ENCODE measurements at places on chromosomes 11 and 22.

GRCh38 chr22:46483353-46483752 lies 54.1 kb downstream of the CELSR1 start:
- no peak for DNase-seq

DNA sequence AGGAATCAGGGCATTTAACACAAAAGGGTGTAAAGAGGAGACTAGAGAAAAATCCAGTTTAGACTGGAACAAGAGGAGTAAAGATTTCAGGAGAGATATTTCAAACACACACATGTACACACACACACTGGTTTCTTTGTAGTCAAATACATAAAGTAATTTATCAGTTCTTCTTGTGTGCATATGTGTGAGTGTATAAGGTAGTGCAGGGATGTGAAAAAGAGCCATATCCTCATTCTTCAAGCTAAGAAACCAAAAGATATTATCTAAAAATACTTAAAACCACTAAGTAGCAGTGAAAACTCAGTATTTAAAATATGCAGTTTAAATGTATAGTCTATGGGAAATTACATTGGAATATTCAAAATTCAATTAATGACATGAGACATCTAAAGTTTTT lies 52.5 kb upstream of the CARD18 start:
- DNase-seq, result no peak

DNA sequence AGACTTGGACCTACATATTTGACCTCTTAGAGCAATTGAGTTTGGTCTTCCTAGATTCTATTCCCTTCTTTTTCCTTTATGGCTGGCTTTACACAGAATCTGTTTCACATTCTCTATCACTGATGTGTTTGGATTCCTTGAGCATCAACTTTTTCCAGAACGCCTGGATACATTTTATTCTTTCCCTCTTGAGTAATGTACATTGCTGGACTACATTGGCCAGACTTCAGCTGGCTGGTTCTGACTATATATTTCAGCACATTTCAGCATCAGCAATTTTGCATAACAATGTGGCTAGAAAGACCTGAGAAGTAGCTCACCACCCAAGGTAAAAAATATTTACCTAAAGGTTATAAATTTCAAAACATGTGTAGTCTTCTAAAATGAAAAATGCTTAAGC lies 2198.2 kb upstream of the RAG2 start:
- no peak for DNase-seq

DNA sequence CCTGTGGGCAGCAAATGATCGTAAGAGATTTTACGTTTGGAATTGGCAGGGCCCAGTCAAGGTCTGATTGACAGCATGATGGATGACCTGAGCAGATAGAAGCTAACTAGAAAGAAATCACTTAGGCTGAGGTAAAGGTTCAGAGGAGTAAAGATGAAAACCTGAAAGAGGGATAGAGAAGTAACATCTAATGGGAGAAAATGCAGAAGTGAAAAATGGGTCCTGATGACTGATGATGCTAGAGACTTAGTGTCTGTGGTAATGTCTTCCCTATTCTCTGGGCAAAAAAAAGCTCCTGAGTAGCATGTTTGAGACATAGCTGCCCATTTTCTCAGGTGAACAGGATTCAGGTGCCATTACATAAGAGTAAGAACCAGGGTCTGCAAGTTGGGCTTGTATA lies 628.8 kb upstream of the ANO5 start:
- no peak for DNase-seq

- no peak for DNase-seq
These were observed 2.6 kb downstream of the CASP4 start for GRCh38 chr11:104965735-104966134.

- DNase-seq, result peak; percentile 88
These were observed 14.0 kb downstream of the RAC2 start for GRCh38 chr22:37229805-37230672.

DNA sequence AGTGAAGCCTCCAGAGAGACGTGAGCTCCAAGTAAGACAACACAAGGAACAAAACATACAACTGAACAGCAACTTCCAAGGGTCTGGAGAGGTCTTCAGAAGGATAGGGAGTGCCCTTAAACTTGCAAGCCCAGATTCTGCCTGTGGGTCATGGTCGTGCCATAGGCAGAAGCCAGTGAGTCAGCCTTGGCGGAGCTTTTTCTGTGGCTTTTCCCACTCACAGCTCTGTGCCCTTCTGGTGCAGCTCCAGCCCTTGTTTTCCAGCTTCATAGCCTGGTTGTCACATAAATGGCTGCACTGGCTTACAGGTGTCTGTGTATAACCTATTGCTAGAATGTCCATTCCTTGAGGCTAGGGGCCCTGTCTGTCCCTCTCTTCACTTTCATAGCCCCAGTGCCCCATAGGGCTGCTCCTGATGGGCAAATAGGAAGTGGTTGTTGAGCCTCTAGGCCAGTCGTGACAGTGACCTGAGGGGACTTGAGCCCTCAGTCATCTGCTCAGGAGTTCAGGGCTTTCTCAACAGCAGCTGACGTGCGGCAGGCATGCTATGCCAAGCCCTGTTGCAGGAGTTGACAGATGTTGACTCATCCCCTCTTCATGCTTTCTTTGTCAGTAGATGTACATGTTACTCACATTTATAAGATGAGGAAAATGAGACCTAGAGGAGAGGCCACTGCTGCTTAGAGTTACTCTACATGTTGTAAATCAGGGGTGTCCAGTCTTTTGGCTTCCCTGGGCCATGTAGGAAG lies 7.4 kb downstream of the MED15 start:
- no peak for DNase-seq

DNA sequence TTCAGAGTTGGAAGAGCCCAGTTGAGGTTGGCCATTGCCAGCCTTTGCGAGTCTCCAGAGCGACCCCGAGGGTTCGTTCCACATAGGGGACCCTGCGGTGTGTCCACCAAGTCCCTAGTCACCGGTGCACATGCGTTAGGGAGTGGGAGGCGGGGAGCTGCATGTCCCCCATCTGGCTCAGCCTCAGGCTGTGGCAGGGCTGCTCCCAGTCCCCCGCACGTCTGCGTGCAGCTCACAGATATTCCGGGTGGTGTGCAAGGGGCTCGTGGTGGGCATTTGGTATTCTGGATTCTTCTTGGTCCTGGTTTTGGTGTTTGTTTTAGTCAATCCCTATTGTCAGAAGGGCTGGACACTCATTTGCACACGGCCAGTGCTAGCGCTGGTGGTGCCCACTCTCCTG lies 48.8 kb downstream of the MUC6 start:
- no peak for DNase-seq

- no peak for DNase-seq
These were observed 430.0 kb downstream of the FAM181B start for GRCh38 chr11:82303671-82304070.

GRCh38 chr11:104076455-104076854 lies 40.0 kb downstream of the DDI1 start:
- no peak for DNase-seq

DNA sequence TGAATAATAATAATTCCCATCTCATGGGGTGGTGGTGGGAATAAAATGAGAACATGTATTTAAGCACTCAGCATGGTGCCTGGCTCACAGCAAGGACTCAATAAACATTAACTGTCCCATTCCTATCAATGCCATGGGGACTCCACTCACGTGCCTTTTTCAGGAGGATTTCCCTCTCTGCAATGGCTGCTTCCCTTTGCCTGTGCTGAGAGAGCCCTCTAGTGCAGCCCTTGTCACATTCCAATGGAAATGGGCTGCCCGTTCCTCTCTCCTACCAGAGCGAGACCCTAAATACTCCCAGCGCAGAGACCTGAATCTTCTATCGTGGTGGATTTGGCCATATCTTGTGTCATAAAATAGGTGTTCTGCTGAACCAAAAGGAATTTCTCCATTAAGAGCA lies 621.5 kb upstream of the B3GAT1 start:
- DNase-seq, result no peak

DNA sequence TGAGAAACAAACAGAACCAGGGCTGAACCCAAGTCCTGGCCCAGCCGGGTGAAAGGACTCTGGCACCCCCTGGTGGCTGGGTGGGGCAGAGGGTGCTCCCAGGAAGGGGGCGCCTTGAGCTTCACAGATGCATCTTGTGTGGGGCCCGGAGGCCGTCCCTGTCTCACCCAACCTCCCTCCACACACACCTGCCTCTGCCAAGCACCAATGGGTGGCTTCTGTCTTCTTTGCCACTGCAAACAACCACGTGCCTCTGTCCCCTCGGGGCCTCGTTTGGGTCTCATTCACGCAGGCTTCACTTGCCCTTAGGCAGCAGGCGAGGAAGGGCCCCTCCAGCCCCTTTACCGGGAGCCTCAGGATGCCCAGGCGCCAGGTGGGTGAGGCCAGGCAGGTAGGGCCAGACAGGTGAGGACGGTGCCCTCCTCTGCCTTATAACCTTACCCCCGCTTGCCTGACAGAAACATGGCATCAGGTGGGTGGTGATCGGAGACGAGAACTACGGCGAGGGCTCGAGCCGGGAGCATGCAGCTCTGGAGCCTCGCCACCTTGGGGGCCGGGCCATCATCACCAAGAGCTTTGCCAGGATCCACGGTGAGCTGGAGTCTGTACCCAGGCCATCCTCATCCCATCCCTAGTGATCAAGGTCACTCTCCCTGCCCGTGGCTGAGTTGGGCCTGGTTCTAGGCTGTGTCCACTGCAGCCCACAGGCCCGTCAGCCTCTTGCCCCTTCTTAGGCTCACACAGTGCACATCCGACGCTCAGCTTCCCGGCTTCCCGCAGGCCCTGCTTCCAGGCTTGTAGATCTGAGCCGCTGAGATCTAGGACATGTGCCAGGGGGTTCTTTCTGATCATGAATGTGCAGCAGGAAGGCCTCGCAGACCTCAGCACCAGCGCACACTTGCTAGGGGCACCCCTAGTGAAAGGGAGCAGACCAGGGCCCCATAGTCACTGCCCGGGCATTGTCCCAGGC lies 17.2 kb downstream of the POLR3H start:
- DNase-seq, result peak; percentile 70

- DNase-seq, result no peak
These were observed 9.3 kb upstream of the SERPING1 start for GRCh38 chr11:57588046-57588710.

- no peak for DNase-seq
These were observed 14.6 kb upstream of the MYRF start for GRCh38 chr11:61737636-61738386.

DNA sequence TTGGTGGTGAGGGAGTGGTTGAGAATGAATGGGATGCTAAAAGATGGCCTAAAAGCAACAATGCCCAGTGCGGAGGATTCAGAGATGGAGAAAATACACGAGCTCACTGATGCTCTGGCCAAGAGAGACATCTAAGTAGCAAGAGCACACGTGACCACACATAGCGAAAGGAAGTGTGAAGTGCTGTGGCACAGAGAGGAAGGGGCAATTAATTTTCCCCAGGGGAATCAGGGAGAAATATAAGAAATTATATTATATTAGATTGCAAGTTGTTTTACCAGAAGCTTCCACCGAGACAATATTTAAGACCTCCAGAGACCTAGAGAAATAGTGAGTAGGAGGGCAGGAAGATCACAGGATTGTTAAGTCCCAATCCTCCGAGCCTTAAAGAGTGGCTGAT lies 80.6 kb downstream of the RCN1 start:
- no peak for DNase-seq

- peak; percentile 86 for DNase-seq
These were observed 1.1 kb upstream of the CD6 start for GRCh38 chr11:60970369-60970774.

GRCh38 chr22:38506118-38506962 lies at the start of gene DDX17:
Gene DDX17, minus strand, starts transcription at chr22:38506311.
- peak; percentile 92 for DNase-seq

GRCh38 chr11:116857936-116858335 lies 20.5 kb upstream of the APOA1 start:
- DNase-seq, result no peak

DNA sequence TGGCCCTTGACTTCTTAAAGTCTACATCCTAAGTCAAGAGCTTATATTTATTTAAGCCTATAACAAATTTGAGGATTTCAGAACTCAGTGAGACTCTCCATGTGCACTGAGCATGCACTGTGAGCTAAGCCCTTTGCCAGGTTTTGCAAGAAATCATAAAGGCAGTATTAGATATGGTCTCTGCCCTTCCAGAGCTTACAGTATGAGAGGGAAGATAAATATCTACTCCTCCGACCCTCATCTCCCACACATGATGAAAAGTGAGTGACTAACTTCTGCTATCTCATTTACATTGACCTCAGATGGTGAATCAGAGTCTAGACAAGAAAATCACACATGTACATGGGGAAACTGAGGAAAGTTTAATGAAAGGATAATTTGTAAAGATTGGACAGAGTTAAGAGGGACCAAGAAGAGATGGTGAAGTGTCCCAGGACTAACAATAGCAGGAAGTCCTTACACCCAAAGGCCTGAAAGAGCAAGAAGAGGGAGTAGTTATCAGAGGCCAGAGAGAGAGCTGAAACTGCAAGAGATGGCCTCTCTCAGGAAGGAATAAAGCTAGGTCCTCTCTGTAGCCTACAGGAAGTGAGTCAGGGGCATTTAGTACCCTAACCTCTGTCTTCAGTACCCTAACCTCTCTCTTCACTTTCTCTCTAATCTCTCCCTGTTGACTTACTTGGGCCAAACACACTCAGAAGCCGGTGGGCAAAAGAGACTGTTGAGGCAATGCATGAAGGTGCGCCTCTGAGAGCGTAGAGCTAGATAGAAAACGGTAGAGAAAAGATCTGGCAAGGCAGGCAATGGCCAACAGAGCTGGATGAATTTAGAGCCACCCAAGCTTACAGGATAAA lies 23.0 kb upstream of the BLID start:
- DNase-seq, result no peak

DNA sequence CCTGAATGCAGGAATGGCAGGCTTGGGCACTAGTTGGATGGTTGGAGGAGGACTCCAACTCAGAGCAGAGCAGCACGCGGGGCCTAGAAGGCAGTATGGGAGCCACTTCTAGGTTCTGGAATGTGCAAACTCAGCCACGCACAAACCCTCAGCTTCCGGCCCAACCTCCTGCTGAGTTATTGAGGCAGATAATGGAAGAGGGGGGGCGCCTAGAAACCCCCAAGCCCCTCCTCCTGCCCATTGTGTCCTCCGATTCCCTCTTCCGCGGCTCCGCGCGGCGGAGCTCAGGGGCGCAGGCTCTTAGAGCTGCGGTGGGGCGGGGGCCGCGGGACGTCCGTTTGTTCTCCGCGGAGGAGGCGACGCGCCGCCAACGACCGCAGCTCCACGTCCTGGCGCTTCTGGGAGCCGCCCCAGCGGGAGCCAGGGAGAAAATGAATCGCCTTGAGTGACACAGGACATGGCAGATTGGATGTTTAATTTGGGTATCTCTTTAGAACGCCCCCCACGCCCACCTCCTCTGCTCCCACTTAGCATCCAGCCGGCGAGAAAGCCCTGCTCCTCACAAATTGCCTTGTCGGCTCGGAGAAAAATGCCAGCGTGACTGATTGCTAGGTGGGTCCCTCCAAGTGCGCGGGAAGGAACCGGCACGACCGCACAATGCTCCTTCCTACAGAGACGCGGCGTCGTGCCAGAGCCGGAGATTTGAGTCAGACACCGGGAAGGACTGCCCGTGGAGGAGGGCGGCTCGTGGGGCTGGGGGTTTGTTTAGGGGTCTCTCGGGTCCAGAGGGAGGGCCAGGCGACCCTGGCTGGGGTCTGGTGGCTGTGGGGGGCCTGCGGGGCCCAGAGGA lies 144.6 kb downstream of the NECTIN1 start:
- no peak for DNase-seq

- DNase-seq, result peak; percentile 38
These were observed 16.0 kb upstream of the PRG2 start for GRCh38 chr11:57406337-57406904.
